ENCODE measurements at places on chromosomes 3 and 15. TPM values are rescaled to one million over a fixed set of nuclear protein-coding genes. Genes with fewer than 3 reads are reported as not detected.

The CADPS gene
- 11.3 TPM for total RNA-seq

GRCh38 chr3:149726716-149727407 lies 25.4 kb downstream of the COMMD2 start:
- no peak for DNase-seq

DNA sequence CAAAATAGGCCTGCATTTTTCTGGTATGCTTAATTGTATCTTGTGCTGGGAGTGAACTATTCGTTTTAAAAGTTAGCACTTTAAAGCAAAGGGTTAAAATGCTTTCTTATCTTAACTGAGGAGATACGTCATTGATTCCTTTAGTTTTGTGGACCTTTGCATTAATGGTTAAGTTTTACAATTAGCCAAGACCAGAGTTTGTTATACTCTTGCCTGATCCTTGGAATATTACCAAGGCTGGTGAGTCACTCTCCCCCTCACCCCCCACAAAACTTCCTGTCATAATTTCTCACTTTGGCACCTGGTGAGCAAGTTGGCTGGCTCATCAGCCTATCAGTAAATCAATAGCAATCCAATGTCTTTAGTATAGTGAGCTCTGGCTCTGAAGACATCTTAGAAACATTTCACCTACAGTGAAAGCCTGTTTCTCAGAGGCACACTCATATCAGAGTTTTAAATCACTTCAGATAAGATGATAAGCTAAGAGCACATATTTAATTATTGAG lies 26.7 kb downstream of the SLC2A2 start:
- DNase-seq, result no peak

- DNase-seq, result peak; percentile 43
These were observed 165.7 kb downstream of the MAGI1 start for GRCh38 chr3:65873028-65873427.

DNA sequence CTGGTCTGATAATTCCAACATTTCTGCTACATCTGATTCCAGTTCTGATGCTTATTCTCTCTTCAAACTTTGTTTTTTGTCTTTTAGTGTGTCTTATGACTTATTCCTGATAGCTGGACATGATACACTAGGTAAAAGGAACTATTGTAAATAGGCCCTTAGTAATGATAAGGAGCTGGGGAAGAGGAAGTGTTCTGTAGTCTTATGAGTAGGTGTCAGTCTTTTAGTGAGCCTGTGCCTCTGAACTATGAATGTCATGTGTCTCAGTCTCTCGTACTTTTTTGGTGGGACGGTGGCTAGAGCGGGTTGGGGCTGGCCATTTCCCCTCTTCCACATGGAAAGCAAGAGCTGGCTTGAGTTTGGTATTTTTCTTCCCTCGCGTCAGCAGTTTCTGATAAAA lies 41.2 kb downstream of the PCCB start:
- DNase-seq, result no peak

- no peak for DNase-seq
These were observed 227.9 kb upstream of the CNTN4 start for GRCh38 chr3:1870738-1871137.

DNA sequence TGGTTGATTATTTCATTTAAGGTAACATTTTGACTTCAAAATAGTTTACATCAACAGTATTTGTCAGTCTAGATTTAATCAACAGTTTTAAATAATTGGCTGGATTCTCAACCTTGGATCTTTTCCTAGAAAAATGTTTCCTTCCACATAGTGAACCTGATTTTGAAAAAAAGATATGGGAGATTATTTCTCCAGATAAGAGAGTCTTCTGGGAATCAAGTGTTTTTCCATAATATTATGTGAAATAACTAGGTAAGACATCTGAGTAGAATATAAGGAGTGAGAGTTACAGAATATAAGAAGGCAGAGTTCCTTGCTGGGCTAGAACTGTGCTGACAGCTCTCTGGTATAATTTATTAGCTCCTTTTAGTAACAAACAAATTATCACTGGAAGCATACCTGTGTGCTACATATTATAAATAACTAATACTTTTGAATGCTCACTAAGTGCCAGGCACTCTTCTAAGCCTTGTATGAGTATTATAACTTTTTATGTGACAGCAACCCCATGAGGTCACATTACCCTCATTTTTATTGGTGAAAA lies 18.8 kb upstream of the TNFSF10 start:
- no peak for DNase-seq

DNA sequence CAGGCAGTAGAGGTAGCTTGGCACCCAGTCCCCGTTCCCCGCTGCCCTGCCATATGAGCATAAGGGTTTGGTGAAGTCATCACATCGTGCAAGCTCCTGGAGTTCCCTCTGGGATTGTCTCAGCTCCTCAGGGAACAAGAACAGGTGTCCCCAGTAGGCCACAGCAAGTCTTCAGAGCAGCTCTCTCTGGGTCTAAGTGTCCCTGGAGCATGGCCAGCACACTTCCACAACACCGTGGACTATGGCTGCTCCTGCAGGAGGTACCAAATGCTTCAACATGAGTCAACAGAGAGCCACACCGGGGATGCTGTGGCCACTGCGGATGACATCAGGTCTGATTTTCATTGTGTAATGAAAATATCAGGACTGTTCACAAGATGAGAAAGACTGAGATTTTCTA lies 23.1 kb downstream of the ABHD6 start:
- no peak for DNase-seq

DNA sequence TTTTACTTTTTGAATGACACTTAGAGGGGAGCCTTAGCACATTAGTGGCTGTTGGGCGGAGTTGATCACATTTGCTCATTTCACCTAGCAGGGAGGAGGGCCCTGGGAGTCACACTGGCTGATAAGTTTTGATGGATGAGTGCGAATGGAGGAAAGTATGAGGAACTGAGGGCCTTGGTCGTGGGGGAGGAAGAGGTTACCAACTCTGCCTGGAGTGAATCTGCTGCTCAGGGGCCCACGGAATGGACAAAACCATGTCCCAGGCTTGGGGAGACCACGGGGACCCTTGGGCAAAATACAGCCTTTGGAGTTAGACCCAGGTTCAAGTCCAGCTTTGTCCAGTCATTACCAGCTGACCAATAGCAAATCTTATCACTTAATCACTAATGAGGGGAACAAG lies 5.1 kb upstream of the FLNB start:
- no peak for DNase-seq

DNA sequence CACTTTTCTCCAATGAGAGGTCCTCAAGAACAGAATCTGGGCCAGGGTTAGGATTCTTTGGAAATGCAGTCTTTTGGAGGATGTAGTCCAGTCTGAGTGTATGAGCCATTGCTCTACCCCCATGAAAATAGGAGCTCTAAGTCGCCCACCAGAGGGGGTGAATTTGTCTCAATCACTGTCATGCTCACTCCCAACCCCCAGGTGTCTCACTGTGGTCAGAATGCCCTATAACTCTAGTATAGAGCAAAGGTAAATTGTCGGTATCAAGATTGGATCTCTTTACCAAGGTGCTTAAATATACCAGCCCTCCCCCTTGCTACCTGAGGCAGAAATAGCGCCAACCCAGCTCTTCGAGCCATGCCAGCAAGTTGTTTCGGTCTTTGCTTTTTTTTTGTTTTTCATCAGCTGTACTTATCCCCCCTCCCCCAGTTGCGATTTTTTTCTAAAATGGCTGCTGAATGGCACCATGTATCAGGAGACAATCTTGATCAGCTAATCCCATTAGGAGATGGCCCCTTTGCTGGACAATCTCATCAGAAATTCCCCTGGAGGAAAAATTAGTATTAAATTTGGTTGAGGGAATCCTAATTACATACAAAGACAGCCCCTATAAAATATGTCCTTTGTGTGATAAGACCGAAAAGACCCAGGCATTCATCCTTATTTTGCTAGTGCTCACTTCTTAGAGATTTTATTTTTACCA lies 130.7 kb downstream of the EBLN2 start:
- no peak for DNase-seq

GRCh38 chr3:128874481-128875180 lies 4.8 kb upstream of the ACAD9 start:
- DNase-seq, result no peak
